ENCODE measurements at places on chromosomes 6 and 20.

- no peak for DNase-seq
Observed at GRCh38 chr20:1187605-1188171, 2.9 kb upstream of the TMEM74B start.

- no peak for DNase-seq
Observed at GRCh38 chr6:81863123-81863522, 110.6 kb upstream of the TENT5A start.

DNA sequence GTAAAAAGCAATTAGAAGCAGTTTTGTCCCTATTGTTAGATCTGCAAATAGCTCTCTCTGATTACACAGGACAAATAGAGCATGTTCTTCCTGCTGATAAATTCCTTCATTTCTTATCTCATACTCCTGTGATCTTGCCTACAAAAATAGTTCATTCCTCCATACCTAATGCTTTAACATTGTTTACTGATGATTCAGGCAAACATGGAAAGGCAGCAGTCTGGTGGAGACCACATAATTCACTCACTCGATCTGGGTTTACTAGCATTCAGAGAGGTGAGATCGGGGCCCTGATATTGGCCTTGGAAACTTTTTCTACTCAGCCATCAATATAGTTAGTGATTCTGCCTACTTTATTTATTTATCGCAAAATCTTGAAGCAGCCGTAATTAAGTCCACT is 20.2 kb downstream of the HLA-DPA1 start:
- DNase-seq = no peak

- DNase-seq = no peak
Observed at GRCh38 chr6:155693573-155694418, 238.2 kb upstream of the NOX3 start.

DNA sequence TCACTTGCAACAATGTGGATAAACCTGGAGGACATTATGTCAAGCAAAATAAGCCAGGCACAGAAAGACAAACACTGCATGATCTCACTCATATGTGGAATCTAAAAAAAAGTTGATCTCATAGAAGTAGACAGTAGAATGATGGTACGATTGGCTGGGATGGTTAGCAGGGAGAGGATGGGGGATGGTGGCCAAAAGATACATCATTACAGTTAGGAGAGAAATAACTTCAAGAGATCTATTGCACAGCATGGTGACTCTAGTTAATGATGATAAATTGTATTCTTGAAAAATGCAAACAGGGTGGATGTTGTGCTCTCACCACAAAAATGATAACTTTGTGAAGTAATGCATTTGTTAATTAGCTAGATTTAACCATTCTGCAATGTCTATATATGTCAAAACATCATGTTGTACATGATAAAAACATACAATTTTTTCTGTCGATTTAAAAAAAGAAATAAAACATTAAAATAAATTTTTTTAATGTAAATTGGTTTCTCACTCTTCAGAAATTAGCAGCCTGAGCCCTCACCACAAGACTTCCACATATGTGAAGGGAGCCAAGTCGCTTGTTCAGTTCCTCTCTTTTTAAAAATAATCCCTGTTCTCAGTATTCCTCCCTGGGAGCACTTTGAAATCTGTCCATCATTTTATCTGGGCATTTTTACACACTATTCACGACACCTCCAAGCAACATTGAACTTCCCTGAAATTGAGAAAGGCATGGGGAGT is 34.2 kb downstream of the PTPRT start:
- no peak for DNase-seq

- no peak for DNase-seq
Observed at GRCh38 chr20:20023395-20023794, 6.2 kb downstream of the NAA20 start.

DNA sequence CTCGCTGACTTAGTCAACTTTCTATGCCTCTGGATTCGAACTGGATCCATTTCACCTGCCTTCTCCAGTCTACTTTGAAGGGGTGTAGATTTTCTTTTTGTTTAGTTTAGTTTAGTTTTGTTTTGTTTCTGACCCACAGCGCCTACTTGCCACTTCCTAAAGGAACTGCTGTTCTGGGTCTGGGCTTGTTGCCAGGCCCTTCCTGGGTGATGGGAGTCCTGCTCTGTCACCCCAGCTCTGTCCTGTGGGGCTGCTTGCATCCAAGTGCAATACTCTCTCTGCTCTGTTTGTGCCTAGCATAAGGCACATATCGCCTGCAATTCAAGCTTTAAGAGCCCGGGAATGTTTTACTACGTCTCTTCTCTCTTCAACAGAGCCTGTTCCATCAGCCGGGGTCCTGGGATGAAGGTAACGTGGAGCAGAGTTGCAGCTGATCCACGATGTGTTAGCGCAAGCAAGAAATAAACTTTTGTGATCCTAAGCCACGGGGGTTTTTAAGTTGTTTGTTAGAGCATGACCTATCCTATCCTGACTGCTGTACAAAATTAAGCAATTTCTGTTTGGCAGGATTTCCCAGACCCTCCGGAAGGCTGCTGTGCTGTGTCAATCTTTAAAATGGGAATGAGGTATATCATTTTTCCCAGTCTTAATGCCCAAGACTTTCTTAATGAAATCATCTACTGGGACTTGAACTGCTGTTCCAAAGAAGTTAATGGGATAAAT is 30.9 kb upstream of the TAGAP start:
- no peak for DNase-seq

GRCh38 chr20:38164069-38164468 is 1.0 kb downstream of the TGM2 start:
- DNase-seq = no peak

DNA sequence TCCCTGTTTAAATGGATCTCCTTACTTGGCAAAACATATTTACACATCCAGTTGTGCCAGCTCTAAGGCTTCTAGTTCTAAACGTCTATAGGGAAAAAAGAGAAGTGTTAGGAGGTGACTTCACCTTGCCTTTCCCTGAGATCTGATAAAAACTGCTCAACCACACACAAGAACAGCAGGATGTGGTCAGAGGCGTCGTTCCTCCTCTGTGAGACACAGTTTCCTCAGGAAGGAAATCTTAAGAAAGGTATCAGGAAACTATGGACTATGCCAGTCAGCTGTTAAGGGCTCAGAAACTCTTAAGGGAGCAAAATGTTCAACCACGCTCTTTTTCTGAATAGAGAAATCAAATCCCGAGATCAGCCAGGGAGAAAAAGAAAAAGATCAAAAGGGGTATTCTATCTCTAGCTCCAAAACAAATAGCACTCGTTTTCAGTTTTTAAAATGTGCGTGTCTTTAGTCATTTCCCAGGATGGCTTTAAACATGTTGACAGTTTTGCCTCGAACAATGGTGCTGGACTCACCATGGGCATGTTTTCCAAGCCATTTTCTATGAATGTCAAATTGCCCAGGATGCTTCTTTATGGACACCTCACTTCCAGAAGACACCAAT is 154.5 kb downstream of the HACE1 start:
- DNase-seq = no peak

DNA sequence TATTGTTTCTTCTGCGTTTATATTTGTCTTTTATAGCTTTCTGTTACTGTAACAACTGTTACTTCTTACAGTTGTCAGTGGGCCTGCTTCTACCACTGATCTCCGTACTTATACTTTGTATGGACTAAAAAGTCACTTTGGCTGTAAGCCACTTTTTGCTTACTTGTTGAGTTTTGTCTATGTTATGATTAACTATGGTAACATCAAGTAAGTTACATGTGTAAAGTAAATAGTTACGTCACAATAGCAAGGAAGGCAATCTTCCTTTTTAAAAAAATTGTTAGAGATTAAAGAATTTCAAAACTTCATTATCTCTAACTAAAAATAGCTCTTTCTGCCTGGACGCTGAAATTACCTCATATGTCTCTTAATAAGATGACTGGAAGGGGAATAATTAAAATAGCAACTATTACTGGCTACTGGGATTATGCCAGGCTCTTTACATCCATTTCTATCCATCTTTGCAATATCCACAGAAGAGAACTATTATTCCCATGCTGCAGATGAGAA is 10.9 kb downstream of the TFB1M start:
- DNase-seq = no peak

GRCh38 chr6:38131527-38131965 is 312.0 kb downstream of the ZFAND3 start:
- DNase-seq = no peak

GRCh38 chr6:166346965-166347364 is 4.6 kb upstream of the SFT2D1 start:
- no peak for DNase-seq

GRCh38 chr6:22848121-22848520 is 278.8 kb downstream of the HDGFL1 start:
- no peak for DNase-seq

DNA sequence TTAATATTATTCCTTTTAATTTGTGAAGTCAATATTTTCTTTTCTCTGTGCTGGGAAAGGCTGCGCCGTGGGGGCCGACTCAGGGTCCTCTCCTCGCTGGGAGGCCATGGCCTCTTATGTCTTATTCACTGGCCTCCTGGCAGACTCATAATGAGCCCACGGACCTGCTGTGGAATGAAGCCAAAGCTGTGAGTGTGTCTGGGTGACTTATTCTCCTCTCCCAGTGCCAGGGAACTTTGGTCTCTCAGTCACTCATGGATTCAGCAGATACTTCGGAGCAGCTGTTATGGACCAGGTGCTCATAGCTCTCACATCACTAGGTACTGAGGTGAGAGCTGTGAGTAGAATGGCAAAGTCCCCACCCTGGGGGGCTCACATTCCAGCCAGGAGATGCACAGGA is 297.6 kb downstream of the CDH26 start:
- DNase-seq = no peak

DNA sequence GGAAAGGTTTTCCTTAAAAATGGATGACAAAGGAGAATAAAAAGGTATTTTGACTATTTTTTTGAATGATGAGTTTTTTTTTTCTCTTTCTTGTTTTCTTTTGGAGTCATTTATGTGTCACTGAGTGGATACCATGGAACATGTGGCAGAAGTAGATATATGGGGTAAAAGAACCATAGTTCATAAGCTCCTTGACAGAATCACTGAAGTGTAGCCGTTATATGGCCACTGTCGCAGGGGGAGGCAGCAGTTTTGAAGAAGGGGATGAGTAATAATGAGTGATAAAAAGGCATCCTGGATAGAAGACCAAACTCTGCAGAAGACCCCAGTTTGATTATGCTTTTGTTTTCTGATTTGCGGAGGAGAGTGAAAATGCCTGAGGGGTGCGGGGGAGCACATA is 15.5 kb downstream of the PTPN1 start:
- DNase-seq = no peak

GRCh38 chr20:13552061-13552460 is 86.7 kb downstream of the TASP1 start:
- DNase-seq = no peak

- DNase-seq = no peak
Observed at GRCh38 chr20:44943828-44944227, 16.4 kb downstream of the TOMM34 start.

- no peak for DNase-seq
Observed at GRCh38 chr6:30544666-30545272, 11.5 kb downstream of the GNL1 start.

DNA sequence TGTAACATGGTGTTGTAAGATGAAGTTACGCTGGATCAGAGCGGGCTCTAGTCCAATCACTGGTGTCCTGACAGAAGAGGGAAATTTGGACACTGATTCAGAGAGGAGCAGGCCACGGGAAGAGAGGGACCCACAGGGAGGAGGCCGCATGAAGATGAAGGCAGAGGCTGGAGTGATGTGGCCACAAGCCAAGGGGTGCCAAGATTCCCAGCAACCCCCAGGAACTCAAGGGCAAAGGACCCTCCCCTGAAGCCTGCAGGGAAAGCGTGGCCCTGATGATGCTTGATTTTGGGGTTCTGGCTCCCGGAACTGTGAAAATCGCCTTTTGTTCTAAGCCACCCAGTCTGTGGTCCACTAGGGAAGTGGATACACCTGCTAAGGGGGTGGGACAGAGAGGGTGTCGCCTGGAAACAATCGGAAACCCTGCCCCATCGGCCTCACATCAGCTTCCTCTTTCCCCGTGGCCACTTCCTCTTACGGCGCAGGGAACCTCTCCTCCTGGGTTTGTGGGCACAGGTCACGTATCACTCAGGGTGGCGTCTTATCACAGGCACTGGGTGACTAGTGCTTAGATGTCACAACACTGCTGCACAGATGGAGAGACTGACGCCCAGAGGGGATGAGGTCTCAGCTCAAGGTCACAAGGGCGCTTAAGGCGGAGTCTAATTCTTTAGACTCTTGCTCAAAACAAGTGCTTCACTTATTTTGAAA is 58.0 kb downstream of the SULF2 start:
- peak; percentile 40 for DNase-seq

GRCh38 chr20:63364801-63365585 is 3.8 kb upstream of the CHRNA4 start:
- DNase-seq = no peak

- no peak for DNase-seq
Observed at GRCh38 chr20:52937591-52938100, 34.5 kb upstream of the TSHZ2 start.

- no peak for DNase-seq
Observed at GRCh38 chr6:41470029-41470330, 76.2 kb upstream of the FOXP4 start.

GRCh38 chr6:143773506-143774150 is 69.5 kb upstream of the LTV1 start:
- DNase-seq = no peak

GRCh38 chr6:97282238-97282725 is 734 bp downstream of the MMS22L start:
- no peak for DNase-seq

DNA sequence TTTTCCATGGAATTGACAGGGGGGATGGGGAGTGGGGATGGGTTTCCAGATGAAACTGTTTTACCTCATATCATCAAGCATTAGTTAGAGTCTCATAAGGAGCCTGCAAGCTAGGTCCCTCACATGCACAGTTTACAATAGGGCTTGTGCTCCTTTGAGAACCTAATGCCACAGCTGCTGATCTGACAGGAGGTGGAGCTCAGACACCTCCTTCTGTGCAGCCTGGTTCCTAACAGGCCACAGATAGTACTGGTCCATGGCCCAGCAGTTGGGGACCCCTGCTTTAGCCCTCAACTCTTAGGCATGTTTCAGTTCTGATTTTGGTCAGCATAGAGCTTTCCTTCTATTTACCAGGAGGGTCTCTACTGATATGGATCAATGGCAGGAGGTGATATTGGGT is 251.6 kb downstream of the LAMA2 start:
- no peak for DNase-seq

DNA sequence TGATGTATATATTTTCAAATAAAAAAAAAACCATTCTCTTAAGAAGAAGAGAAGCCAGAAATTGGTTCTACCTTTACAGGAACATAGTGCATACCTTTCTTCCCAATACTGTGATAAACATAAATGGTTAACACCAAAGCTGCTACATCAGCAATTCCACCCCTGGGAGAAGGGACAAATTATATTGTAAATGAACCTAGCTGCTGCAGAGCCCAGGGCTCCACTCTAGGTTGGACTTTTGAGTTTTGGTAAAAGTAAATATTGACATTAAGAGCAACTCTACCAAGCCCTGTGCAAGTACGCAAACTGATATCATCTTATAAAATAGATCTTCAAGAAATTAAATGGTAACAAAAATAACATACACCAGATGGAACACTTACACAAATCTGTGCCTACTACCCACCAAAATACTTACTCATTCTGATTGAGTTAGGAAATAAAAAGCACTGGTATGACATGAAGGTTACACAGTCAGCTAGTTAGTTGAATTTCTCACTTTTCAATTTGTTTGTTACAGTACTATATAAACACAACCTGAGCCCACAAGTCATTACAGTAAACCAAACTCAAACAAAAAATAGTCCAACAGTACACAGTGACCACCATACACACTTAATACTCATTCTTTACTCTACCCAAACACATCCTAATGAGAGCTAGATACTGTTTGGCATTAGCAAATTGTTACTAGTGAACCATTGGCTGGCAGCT is 223.3 kb upstream of the HEY2 start:
- DNase-seq = no peak
